DMS79 (cell line): ENCODE measurements at places on chromosomes 2 and 18.
A peak's percentile ranks its signal among the peaks of the same experiment; 100 is the strongest.

GRCh38 chr2:144460727-144461307, 59.1 kb downstream of the ZEB2 start:
- no peak for DNase-seq

- no peak for DNase-seq
Observed at GRCh38 chr18:54405290-54405689, 47.6 kb downstream of the C18orf54 start.

DNA sequence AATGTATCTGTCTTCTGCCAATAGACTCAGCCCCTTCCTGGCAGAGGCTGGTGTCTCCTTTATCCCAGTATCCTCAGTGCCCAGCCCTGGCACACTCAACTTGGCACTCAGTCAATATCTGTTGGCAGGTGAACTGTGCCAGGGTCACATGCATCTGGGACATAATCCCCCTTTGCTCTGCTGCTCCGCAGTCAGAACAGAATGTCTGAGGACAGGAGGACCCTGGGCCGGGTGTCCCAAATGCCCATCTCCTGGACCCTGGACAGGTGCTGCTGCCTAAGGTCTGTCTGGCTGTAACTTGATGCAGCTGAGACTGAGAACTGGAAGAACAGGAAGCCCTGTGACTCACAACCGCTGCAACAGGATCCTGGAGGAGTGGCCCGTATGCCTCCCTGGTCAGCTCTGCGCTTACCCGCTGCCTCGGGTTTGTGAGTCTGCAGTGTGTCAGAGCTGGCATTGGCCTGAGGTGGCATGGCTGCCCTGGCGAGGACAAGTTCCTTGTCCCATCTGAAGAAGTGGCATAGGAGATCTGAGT, 11.4 kb downstream of the HK2 start:
- DNase-seq: peak; percentile 58

DNA sequence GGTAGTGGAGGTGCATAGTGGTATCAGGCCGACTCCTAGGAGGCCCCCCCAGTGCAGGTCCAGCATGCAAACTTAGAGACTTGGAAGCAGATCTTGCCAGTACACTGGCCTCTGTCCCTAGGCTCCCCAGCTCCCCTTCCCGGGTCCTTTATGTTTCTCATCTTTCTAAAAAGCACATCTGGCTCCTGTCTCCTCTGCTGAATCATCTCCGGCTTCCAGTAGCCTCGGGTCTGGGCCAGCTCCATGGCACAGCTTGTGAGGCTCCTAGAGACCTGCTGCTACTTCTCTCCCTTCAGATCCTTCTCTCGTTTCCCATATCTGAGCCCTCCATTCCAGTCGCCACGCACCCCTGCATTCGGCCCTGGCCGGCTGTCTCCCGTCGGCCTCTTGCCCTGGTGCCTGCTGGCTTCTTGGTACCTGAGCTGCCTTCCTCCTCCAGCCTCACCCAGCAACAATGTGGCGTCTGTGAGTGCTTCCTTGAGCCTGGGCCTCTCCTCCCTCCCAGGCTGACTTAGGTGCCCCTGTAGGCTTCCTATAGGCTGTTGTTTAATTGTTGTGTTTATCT, 6.6 kb downstream of the TRAF3IP1 start:
- no peak for DNase-seq

- DNase-seq: peak; percentile 79
Observed at GRCh38 chr2:25473758-25474340, 132.1 kb upstream of the DNMT3A start.

GRCh38 chr2:120463527-120463926, 117.6 kb downstream of the INHBB start:
- no peak for DNase-seq

DNA sequence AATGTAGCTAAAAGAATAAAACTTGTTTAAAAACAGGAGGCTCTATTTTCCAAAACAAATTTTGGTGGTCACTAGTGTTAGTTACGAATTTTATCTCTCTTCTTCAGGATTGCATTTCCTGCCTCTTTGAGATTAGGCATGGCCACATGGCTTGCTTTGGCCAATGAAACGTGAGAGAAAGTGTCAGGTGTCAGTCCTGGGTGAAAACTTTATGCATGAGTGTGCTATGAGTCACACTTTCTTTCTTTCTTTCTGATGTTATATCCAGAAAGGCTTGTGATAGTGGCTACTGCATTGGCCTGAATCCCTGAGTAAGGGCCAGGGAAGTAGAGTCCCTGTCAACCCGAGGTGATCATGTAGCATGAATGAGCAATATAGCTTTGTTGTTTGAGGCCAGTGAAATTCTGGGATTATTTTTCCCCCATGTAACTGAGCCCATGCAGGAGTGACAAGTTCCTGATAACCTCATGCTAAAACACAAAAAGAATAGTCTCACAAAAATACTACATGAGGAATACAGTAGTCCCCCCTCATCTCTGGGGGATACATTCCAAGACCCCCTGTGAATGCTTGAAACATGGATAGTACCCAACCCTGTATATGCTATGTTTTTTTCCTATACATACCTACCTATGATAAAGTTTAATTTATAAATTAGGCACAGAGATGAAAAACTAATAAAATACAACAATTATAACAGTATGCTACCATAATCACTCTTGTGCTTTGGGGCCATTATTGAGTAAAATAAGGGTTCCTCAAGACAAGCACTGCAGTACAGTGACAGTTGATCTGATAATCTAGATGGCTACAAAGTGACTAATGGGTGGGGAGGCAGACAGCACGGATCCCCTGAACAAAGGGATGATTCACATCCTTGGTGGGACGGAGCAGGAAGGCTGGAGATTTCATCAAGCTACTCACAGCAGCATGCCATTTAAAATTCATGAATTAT, 109.5 kb downstream of the CDC42EP3 start:
- DNase-seq: no peak

DNA sequence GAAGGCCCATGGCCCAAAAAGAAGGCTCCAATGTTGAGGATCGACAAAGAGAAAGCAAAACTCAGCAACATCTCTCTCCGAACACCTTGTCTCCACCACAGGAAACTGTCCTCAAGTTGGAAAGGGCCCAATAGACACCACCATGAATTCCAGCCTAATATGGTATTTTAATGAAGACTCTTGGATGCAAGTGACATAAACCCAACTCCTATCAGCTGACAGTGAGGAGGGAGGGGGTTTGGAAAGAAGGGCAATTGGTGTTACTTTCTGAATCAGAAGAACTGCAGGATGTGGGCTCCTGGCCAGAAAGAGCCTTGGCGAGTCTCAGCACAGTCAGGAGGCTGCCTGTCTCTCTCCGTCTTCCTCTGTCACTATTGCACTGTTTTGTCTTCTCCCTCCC, 40.3 kb upstream of the SIGLEC15 start:
- no peak for DNase-seq

- DNase-seq: no peak
Observed at GRCh38 chr18:24413148-24413547, 13.3 kb upstream of the IMPACT start.

DNA sequence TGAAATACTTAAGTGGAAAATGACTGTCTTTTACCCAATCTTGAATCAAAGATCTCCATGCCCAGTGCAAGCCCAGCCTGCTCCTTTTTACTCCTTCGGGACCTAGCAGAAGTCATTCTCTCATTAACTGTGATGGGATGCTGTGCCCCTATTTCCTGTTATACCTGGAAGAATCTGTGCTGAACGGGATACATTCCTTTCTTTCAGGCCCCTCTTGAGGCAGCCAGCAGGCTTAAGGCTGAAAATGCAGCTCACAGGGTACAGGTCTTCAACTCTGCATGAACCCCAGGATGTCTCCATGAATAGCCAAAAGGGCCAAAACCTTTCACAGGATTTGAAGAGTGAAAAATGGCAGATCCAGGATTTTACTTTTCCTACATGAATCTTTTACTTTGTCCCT, 784.8 kb upstream of the KLHL29 start:
- DNase-seq: no peak

GRCh38 chr2:234339501-234339900, 157.4 kb downstream of the ARL4C start:
- no peak for DNase-seq
